Activated CD4-positive, CD25-positive, alpha-beta regulatory T cell (primary cell): ENCODE measurements at places on chromosomes 1 and 21.

DNA sequence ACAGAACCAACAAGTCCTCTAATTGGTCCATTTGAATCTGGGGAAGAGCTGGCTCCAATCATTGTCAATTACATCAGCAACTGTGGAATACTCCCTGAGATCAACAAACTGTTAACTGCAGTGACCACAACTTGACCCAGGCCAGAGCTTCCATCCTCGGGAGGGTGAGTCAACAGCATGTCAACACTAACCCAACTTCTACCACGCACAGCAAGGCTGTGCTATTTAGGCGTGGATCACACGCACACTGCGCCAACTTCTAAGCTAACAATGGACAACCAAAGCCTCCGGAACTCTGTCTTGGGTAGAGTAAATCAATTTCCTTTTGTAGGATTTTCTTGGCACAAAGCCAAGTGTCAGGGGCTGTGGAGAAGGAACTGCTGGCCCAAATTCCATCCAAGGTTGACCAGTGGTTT is 30.4 kb downstream of the APP start:
- DNase-seq: no peak

DNA sequence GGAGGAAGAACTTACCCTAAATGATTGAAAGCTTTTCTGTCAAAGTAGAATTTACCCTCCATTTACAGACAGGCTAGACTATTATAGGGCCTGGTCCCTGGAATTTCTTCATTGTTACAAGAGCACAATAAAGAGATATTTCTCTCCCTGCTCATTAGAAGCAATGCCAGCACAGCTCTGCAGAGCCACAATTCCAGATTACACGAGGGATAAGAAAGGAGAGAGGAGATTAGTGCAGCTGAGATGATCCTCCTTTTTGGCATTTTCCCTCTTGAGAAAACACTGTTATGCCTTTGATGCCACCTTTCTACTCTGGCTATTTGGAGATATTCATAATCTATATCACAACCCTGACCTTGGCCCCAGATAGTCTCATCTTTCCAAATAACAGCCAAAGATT is 1119.5 kb upstream of the TMPRSS15 start:
- no peak for DNase-seq

DNA sequence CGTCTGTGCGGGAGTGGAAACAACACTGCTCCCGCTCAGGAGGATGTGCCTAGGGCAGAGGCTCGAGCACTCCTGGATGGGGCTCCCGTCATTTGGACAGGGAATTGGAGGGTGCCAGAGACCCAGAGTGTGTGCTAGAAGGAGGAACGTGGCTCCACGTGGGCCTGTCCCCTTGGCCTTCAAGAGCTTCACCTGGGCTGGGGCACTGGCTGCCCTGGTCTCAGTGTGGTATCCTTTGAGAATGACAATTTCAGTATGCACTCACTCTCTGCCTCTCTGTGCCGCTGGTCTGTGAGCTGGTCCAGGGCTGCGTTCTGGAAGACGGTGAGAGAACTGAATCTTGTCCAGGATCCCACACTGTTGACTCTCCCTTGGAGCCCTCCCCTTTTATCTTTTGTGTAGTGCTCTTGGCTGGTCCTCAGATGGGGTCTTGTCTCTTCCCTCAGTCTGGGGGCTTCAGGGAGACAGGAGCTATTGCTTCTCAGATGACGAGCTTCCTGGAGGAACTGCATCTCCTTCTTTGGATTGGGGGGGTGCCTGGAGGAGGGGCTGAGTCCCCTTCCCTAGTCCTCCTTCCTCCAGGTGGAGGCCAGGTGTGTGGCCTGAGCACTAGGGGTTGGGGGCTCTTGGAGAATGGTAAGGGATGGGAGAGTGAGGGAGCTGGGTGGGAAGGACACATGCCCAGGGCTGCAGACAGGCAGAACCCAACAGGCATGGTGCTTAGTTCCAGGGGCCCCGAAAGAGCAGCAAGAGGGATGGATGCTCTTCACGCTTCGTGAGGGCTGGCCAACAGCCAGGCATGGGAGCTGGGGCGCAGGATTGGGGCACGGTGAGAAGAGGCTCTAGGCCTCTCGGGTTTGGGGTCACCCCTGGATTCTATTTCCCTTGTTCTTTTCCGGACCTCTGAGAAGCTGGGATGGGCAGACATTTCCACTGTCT is 14.8 kb upstream of the ETV3L start:
- DNase-seq: no peak

DNA sequence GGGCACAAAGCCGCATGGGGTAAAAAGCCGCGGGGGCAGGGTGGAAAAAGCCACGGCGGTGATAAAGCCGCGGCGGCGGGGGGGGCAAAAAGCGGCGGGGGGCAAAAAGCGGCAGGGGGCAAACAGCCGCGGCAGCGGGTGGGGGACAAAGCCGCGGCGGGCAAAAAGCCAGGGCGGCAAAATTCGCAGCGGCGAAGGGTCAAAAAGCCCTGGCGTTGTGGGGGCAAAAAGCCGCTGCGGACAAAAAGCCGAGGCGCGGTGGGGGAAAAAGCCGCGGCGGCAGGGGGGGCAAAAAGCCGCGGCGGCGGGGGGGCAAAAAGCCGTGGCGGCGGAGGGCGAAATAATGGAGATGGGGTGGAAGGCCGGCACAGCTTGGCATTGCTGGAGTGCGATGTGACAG is 3902.9 kb downstream of the SRGAP2C start:
- DNase-seq: no peak

DNA sequence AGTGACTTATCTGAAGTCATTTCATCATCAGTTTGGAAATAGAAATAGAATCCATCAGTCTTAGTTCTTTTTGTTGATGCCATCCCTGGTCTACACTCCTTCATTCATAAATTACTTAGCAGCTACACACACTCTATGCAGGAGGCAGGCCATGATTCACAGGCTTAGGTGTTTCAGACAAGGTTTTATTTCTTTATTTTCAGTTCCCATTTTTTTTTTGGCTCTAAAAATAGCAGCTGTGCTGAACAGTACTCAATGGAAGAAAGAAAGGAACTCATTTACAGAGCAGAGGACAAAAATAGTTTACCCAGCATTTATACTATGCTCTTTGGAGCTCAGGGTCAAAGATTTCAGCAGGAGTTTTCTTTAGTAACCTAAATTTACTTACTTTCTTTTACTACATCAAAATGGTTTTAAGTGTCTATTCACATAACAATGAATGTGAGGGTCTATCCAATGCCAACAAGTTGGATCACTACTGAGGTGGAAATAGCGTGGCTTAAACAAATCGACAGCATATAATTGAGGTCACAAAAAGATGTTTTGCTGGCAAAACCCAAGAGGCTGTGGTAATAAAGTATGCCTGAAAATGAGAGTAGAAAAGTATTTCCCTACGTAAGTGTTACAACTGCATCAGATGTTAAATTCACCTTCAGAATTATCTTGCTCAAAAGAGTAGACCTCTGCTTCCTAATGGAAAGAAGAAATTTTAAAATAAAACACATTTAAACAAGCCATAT is 7.7 kb downstream of the KRTAP19-8 start:
- DNase-seq: no peak

DNA sequence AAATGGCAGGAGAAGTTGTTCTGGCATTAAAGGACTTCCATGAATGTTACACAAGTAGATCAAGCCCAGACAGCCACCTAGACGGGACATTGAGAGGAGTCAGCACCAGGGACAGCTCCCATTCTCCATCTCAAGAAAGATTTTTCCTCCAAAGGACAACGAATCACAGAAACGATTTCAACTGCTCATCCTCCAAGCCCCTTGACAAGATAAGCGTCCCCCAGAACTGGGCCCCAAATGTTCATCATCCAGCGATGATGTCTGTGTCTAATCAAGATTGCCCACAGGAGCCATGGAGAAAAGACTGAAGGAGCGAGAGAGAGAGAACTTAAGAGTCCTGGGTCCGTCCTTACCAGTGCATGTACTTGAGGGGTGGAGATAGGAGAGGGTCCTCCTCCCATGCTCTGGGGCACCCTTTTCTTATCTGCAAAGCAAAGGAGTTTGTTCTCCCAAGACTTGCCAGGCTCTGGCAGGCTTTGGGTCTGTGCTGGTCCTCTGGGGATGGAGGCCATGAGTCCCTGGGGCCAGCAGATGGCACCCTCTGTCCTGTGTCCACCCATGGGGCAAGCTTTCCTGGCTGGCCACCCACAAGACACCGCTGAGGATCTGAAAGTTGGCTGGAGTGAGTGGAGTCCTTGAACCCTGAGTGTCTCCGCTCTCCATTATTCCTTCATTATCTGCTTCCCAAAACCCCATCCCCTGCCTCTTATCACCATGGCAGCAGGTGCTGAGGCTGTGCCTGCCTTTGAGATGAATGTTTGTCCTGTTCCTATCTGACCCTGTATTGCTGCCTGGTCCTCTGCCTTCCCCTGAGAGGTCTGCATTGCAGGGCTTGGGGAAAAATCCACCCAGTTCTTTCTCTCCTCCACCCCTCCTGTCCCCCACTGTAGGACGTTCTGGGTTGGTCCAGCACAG is 164.6 kb downstream of the ACTL8 start:
- no peak for DNase-seq

GRCh38 chr21:14617871-14618270 is 71.8 kb upstream of the SAMSN1 start:
- no peak for DNase-seq

DNA sequence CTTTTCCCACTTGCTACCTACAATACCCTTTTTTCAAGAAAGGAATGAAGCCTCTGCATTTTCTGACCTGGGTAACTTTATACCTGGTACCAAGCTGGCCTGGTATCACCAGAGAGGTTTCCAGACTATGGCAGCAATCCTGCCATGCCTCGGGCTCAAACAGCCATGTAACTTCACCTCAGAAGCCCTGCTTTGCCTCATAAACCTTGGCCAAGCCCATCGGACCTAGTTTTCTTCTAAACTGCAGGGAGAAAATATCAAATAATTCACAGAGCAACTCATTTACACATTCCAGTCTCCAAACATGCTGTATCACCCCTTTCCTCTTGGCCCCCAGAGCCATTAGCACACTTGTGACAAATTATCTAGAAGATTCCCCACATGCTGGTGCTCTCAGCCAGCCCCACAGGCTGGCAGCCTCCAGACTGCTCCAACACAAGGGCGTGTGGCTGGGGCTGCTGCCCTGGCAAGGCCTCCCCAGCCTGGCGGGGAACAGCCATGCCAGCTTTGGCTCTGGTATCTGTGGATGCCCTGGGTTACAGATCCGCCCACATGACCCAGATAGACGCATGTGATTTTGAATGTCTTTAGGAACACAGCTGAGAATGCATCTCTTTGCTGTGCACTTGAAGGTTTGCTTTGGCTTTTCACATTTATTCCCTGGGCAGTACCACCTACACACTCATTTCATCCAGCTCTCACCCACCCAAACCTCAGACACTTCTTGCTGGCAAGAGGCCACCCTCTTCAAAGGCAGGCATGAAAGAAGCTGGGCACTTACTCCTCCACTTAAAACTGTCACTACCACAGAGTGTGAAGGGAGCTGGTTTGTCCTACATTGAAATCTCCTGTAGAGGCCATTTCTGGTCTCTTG is 70.0 kb upstream of the BCAR3 start:
- no peak for DNase-seq

DNA sequence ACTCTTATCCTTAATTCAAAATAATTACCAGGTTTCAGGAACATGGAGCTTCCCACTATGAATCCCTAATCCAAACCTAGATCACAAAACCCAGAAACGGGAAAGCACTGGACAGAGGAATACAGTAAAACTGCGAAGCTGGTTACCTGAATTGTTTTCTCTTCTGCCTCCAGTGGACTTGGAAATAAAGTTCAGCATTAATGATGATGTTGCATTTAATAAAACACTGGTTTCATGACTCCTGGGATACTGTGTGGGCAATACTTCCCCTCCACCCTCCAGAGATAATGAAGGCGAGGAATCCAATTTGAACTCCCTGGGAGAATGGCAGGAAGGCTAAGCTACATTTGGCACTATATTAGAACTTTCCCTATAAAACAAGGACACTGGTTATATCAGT is 65.1 kb downstream of the WLS start:
- DNase-seq: no peak

- DNase-seq: no peak
Measured at GRCh38 chr1:151377150-151377884, 4.8 kb upstream of the SELENBP1 start.

DNA sequence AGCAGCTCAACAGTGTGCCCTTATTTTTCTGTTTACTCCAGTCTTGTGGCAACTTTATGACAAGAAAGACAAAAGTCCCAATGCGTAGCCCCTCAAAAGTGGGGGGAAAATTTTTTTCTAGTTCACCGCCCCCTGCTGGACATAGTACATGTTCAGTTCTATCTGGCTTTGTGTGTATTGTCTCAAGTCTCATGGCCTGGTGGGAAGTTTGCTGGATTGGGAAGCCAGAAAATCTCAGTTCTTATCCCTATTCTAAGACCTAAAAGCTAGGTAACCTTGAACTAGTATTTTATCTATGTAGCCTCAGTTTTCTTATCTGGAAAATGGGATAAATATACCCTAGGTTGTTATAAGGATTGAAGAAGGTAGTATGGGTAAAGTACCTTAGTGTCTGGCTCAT is 55.8 kb upstream of the LDLRAP1 start:
- no peak for DNase-seq

DNA sequence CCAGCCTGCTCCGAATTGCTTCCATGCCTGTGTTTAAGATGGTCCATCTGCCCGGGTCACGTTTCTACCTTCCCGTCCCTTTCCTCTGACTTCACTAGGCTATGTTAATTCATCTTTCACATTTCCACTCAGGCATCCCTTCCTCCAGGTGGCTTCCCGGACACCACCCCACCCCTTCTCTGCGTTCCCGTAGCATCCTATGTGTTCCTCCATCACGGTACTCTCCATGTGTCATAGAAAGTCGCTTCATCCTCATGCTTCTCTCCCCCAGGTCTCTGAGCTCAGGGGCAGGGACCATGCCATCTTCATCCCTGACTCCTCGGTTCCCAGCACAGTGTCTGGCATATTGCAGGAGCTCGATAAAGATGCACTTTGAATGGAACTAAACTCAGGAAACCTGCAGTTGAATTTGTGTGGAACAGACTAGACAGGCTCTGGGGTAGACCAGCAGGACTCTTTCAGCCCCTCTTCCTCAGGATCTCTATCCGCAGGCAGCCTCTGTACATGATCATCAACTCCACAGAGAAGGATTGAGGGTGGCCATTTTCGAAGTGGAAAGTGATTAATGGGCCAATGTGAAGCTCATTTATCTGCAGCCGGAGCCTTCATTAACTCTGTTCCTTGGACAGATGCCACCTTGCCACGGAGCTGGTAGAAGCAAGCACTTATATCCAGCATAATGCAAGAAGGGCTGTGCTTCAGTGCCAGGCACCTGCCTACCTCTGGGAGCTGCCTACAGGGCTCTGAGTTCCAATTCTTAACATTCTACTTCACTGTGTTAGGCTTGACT is 9.1 kb downstream of the C1orf226 start:
- DNase-seq: no peak

GRCh38 chr21:27519361-27519760 is 552.5 kb upstream of the ADAMTS5 start:
- no peak for DNase-seq

GRCh38 chr1:109765896-109766615 is 2.3 kb upstream of the EPS8L3 start:
- no peak for DNase-seq

GRCh38 chr1:93448292-93448982 is 519 bp downstream of the FNBP1L start:
- no peak for DNase-seq
